Activated naive CD4-positive, alpha-beta T cell (primary cell): ENCODE measurements at places on chromosomes 7 and 10.

DNA sequence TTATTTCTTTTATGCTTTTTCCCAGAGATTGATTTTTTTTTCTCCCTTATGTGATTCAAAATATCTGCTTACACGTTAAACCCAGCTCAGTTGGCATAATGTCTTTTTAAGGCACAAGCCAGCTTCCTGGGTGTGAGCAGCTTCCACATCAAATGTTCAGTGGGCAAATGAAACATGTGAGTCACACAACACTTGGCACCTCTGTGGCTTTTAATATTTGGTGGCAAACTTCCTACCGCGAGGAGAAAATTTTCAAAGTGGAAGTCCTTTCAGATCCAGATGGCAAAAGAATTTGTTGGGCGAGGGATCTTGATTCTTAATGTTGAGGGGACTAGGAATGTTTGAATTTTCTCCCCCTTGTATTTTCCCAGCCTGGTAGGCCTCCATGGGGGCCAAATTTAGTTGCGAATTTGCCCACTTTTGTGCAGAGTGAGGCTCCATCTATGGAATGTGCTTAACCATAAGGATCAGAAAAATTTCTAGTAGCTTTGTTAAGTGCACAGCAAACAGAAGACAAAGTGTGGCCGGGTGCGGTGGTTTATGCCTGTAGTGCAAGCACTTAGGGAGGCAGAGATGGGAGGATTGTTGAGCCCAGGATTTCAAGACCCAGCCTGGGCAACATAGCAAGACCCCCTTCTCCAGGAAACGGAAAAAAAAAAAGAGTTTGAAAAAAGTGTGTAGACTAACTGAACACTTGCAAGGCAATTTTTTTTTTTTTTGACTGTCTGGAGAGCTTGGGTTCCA lies 31.0 kb downstream of the CUX1 start:
- DNase-seq, result no peak

GRCh38 chr10:79979310-79979975 lies 30.5 kb upstream of the SFTPD start:
- DNase-seq, result no peak

DNA sequence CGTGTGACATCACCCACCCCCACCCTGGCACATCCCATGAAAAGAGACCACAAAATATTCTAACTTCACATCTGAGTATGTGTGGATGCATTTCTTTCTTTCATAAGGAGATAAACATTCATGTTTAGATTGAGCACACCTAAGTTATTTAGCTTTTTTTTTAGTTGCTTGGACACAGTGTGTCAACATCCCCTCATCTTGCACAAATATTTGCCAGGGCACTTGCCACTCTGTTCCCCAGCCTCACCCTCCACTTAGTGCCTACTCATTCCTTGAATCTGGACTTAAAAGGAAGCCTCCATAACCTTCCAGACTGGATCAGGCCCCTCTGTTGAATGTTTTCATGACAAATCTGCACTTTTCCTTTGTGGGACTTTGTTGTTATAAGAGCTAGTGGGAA lies 338.9 kb upstream of the IGFBP3 start:
- no peak for DNase-seq

- no peak for DNase-seq
These were observed 3.6 kb downstream of the NXPH1 start for GRCh38 chr7:8436965-8437364.

GRCh38 chr7:74176555-74176954 lies 2.4 kb downstream of the EIF4H start:
- no peak for DNase-seq

DNA sequence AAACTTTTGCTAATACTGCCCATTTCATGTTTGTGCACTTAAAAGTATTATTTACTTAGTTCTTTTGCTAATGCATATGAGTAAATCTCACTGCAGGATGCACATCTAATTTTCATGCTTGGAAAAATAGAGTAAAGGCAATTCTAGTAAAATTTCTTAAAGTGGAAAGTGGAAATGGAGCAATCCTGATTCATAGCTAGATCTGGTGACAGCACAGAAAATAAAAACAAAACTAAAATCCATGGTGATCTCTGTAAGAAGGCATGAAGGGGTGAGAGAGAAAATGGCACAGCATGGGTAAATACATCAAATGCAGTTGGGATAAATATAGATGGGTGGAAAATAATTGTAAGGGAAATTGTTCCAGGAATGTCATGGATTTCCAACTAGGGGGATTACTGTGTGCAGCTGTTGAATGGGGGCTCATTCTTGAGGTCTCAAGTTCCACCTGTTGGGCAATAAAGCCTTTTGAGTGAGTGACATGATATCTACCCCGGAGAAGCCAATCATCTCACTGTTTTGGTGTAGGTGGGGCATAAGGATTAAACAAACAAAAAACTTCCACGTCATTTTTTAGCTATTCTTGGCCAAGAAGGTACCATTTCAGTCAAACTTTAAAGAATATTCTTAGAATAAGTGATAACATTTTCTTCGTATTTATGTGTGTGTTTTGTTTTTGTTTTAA lies 1.7 kb upstream of the MCU start:
- no peak for DNase-seq

GRCh38 chr7:47028284-47028683 lies 553.6 kb downstream of the TNS3 start:
- DNase-seq, result no peak

DNA sequence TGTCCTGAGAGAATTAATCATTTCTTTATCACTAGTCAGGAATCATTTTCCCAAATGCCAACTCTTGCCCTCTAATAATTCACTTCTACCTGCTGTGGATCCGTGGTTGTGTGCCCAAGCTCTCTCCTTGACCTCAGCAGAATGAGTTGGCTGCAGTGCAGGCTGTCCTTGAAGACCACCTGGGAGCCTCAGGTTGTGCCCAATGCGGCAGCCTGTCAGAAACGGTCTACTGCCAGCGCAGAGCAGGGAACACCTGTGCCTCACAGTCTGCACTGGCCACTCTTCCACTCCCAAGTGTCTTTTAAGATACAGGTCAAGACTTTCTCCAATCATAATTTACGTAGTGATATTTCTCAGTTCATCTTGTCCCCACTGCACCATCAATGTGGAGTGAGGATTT lies 246.0 kb upstream of the PHF14 start:
- no peak for DNase-seq

DNA sequence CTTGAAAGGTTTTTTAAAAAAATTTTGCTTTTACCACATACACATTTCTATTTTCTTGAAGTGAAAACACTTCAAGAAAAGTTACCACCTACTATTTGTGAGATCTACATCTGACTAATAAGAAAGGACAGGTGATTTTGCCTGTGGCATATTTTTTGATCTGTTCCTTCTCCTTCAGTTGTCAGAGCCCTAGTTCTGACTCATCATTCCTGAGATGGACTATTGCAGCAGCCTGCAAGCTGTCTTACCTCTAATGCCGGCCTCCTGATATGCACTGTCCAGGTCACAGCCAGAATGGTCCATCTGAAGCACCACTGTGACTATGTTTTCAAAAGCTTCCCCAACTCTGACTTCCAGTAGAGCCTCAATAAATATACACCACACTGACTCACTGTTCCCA lies 28.2 kb upstream of the ANK3 start:
- DNase-seq, result no peak

DNA sequence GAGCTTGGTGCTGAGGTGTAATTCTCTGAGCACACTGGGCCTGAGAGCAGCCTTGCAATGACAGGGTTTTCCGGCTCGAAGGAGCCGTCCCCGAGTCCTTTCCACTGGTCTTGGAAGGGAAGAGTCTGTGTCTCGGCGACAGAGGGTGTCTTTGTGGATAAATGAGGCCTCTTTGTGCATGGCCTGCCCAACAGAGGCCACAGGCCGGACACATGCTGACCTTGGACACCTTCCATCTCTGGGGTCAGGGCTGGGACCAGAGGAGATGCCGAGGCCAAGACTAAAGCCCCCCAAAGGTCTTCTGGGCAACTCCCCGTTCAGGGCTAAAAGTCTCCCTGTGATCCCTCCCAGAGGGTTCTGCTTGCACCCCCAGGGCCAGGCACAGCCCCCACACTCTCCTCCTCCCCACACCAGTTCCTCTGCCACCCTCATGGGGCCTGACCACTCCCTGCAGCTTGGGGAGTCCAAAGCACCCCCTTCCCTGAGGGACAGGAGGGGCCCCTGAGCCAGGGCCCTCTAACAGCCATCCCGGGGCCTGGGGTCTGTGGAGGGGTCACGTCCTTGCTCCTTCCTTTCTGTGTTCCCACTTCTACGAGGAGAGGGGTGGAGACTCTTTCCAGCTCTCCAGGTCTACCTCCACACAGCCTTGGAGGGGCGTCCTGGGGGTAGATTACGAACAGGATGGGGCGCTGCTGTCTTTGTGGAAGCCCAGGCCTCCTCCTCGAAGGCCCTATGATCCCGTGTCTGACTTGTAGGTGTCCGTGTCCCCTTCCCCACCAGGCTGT lies 130.6 kb upstream of the FAM20C start:
- no peak for DNase-seq

DNA sequence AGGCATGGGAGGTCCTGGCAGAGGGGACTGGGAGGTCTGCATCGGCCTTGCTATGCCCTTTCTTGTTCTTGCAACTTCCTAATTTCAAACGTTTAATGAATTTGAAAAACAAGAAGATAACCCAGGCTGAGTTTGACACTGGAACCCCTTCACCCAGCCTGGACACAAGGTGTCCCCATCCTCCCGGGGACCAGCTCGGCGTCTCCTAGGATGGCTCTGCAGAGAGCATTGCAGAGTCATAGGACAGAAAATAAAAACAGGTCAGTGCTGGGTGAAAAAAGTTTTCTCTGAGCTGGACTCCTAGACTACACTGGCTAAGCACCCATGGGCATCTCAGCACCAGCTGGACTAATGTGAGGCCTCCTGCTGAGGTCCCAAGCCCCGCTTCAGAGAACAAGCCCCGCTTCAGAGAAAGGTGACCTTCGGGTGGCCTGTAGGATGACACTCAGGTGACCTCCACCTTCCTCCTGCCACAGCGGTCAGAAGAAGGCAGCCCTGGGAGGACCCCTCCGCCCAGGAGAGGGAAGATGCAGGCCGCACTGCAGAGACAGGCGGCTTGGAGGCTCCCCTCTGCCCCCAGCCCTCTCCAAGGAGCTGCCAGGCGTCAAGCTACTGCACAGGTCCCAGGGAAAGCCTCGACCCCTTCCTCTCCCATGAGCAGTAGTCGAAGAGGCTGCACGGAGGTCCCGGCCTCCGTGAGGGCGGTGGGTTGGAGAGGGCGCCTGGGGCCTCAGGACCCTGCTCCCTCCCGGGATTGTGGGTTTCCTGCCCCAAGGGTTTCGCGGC lies 9.3 kb upstream of the UNCX start:
- DNase-seq, result no peak

GRCh38 chr7:129471402-129471827 lies 30.9 kb upstream of the SMKR1 start:
- DNase-seq, result no peak

- no peak for DNase-seq
These were observed 2.4 kb downstream of the OTUD1 start for GRCh38 chr10:23441251-23441650.

- DNase-seq, result no peak
These were observed 152.8 kb downstream of the SGMS1 start for GRCh38 chr10:50470798-50471582.

DNA sequence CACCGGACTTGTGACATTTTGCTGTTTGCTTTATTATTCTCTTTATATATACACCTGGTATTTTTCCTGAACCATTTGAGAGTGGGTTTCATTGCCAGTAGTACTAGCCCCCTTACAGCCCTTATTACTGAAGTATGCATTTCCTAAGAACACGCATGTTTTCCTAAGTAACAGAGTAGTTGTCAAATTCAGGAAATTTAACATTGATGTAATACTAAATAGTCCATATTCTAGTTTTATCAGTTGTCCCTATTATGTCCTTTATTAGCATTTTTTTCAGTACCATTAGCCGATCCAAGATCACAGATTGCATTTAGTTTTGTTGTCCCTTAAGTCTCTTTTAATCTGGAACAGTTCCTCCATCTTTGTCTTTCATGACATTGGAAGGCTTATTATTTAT lies 8.0 kb downstream of the KMT2E start:
- no peak for DNase-seq

DNA sequence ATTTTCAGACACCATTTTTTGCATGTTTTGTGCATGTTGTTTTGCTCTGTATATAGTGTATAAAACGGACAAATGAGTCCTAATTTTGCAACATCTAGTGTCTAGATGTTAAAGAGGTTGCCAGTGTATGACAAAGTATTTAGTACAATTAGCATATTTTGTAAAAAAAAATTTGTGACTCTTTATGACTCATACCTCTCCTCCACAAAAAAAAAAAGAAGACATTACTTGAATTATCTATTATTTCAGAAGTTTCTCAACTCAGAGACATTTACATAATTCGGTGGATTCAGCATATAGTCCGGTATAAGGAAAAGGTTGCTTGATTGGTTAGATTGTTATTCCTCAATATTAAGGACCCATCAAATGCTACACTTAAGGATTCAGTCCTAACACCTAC lies 26.0 kb downstream of the NUP42 start:
- DNase-seq, result no peak

- no peak for DNase-seq
These were observed 2.2 kb upstream of the AFAP1L2 start for GRCh38 chr10:114406455-114406854.

GRCh38 chr7:21346297-21346696 lies 81.6 kb upstream of the SP4 start:
- DNase-seq, result no peak

DNA sequence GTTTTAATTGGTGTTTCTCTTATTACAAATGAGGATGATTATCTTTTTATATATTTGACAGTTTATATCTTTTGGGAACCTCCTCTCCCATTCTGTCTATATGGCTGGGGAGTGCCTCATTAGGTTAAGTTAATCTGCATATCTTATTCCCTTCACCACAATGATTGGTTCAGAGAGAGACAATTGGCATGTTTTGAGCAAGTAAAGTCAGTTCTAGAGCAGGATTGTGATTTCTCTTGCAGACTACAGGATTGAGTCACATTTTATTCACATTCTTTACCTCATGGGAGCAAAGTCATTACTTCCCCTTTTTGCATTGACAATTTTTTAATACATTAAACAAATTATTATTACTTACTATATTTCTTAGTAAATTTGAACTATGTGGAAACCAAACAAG lies 345.6 kb downstream of the MDFIC start:
- DNase-seq, result no peak

- no peak for DNase-seq
These were observed at the start of gene SPAG6 for GRCh38 chr10:22345301-22346095. Gene SPAG6, plus strand, starts transcription at chr10:22345496. Its CDS starts 116 bp downstream, at chr10:22345612.

DNA sequence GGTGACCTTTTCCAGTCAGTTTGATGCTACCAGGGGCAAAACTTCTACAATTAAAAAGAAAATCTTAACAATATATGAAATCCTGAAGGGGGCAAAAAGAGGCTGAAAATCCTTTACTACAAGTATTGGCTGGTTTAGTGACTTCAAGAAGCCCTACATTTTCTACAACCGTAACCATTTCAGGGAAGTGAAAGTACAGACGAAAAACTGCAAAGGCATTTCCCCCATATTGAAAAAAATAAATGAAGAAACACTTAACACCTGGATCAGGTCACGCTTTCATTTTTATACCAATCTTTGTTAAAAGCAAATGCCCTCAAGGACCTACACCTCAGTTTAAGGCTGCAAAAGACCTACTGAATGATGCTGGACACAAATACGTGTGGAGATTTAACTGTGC lies 38.6 kb downstream of the IL6 start:
- DNase-seq, result no peak

DNA sequence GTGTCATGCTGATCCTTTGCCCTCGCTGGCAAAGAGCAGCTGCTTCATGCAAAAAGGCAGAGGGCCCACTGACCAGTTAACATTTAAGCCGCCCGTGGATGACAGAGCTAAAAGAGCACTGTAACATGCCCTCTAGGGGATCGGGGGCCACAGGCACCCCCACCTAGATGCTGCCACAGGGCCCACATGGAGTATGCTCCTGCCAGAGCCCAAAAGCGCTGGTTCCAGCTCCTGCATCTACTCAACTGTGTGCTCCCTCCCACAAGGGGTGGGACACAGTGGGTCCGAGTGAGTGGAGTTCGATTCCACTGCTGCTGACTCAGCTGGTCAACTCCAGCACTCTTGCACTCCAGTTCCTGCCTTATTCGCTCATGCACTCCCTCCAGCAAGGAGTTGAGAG lies 199.8 kb upstream of the CNTNAP2 start:
- no peak for DNase-seq
